ENCODE measurements at places on chromosomes 5 and 9. TPM values are rescaled to one million over a fixed set of nuclear protein-coding genes. Genes with fewer than 3 reads are reported as not detected.

Gene IL13
- not detected for total RNA-seq

Gene ADGRD2
- total RNA-seq = 4.0 TPM

Gene C5orf52
- total RNA-seq = 5.9 TPM

Gene TMEM8B
- total RNA-seq = 15.8 TPM

Gene GARIN3
- total RNA-seq = 0.97 TPM

Gene IER5L
- 30.7 TPM for total RNA-seq

Gene CCL28
- total RNA-seq = 6.3 TPM

- H3K4me3 ChIP-seq = no peak overlapping the region
- no peaks in the 10 kb centered on the region for H3K27me3 ChIP-seq
- H3K4me1 ChIP-seq = no peaks in the 10 kb centered on the region
- DNase-seq = no peak
- no peak overlapping the region for H3K27ac ChIP-seq
Observed at GRCh38 chr5:96649251-96649662, 12.9 kb upstream of the CAST start.

- no peak overlapping the region for H3K27ac ChIP-seq
- DNase-seq = no peak
- H3K27me3 ChIP-seq = no peaks in the 10 kb centered on the region
- no peaks in the 10 kb centered on the region for H3K36me3 ChIP-seq
- H3K4me1 ChIP-seq = no peaks in the 10 kb centered on the region
- no peak overlapping the region for H3K4me3 ChIP-seq
Observed at GRCh38 chr5:33832404-33833236, 59.2 kb downstream of the ADAMTS12 start.

- peaks cover 39% of the 10 kb centered on the region for H3K4me1 ChIP-seq
- peak overlapping the region; percentile 46 for H3K4me3 ChIP-seq
- peak overlapping the region; percentile 93 for H3K27ac ChIP-seq
- no peaks in the 10 kb centered on the region for H3K36me3 ChIP-seq
- DNase-seq = no peak
Observed at GRCh38 chr9:137302449-137303150, 529 bp upstream of the NRARP start.

- no peaks in the 10 kb centered on the region for H3K27me3 ChIP-seq
- H3K4me1 ChIP-seq = peaks cover 4% of the 10 kb centered on the region
- DNase-seq = peak; percentile 78
- peak overlapping the region; percentile 76 for H3K27ac ChIP-seq
Observed at GRCh38 chr9:137664676-137665075, 45.9 kb downstream of the EHMT1 start.

GRCh38 chr9:128389395-128390149, 18.4 kb downstream of the URM1 start:
- no peak overlapping the region for H3K27ac ChIP-seq
- no peak for DNase-seq
- no peaks in the 10 kb centered on the region for H3K4me1 ChIP-seq
- peaks cover 7% of the 10 kb centered on the region for H3K36me3 ChIP-seq
- H3K27me3 ChIP-seq = no peaks in the 10 kb centered on the region

DNA sequence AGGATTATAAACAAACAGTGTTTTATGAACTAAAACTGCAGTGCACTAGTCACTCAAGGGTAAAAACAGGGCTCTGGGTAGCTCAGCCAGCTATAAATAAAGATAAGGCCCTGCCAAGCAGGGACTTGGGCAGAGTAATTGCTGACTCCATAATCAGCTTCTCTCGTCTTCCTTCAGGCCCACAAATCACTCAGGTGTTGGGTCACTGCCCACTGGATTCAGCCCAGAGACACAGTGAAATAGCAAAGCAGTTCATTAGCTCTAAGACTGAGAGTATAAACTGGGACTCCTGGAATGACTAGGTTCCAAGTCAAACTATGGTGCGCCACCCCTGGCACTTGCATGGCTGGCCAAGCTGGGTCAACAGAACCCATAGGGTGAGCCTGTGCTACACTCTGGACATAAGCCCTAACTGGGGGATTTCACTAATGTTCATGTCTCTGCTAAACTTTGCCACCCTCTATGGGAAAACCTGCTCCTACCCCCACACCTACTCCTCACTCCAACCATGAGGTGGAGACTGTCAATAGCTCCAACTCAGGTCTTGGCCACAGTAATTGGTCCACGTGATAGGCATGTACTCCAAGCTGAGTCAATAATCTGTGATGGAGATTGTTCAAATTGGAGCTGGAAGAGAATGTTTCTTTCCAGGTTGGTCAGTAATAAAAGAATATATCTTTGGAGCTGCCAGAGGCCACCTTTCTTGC, 158.5 kb downstream of the SLIT3 start:
- H3K4me3 ChIP-seq = no peak overlapping the region
- DNase-seq = peak; percentile 93
- H3K36me3 ChIP-seq = no peaks in the 10 kb centered on the region
- H3K4me1 ChIP-seq = no peaks in the 10 kb centered on the region

GRCh38 chr5:127299678-127300077, 9.1 kb downstream of the MEGF10 start:
- H3K4me3 ChIP-seq = no peak overlapping the region
- no peak for DNase-seq
- H3K27ac ChIP-seq = no peak overlapping the region
- no peaks in the 10 kb centered on the region for H3K27me3 ChIP-seq

- H3K36me3 ChIP-seq = no peaks in the 10 kb centered on the region
- H3K4me1 ChIP-seq = no peaks in the 10 kb centered on the region
- H3K4me3 ChIP-seq = no peak overlapping the region
- peak; percentile 8 for DNase-seq
- no peak overlapping the region for H3K27ac ChIP-seq
Observed at GRCh38 chr5:61228691-61229280, 66.5 kb upstream of the SMIM15 start.

DNA sequence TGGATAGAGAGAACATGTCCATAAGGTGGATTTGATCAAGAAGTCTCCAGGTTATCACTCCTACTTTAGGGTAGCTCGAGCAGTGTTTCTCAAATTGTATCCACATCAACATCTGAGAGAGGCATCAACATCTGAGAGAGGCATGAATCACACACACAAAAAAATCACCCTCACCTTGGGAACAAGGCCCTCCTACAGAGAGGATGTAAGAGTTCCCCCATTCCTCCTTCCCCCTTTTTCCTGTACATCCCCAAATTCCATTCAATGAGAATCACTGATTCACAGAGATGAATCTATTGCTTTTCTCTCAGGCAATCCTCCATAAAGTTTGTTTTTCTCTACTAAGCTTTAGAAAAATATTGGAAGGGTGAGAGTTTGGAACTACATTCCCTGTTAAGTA, 233.4 kb upstream of the CDH6 start:
- H3K27ac ChIP-seq = no peak overlapping the region
- H3K4me1 ChIP-seq = no peaks in the 10 kb centered on the region
- H3K27me3 ChIP-seq = no peaks in the 10 kb centered on the region
- no peak for DNase-seq
- no peaks in the 10 kb centered on the region for H3K36me3 ChIP-seq

DNA sequence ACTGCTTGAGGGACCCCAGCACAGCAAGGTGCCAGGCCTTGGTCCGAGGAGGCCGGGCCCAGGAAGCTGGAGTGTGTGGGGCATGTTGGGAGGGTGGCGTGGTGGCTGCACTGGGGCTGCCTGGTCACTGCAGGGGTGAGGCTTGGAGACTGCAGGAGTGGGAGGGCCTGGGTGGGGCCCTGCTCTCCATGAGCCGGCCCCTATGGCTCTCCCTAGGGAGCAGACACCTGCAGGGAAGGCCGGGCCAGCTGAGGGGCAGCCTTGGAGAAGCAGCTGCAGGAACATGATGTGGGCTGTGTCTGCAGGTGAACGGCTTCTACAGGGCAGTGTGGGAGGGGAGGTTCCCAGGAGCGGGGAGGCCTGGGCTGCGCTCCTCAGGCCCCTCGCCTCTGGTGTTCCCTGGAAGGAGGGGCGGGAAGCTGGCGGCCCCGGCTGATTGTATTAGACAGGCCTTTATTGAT, 41.7 kb upstream of the TMEM250 start:
- no peak overlapping the region for H3K27ac ChIP-seq
- no peak overlapping the region for H3K4me3 ChIP-seq
- peaks cover 9% of the 10 kb centered on the region for H3K27me3 ChIP-seq
- no peaks in the 10 kb centered on the region for H3K4me1 ChIP-seq
- DNase-seq = no peak
